ENCODE measurements at places on chromosomes 11 and 22.
A peak's percentile ranks its signal among the peaks of the same experiment; 100 is the strongest.

- no peak for DNase-seq
Observed at GRCh38 chr11:10443721-10444235, 11.3 kb upstream of the AMPD3 start.

DNA sequence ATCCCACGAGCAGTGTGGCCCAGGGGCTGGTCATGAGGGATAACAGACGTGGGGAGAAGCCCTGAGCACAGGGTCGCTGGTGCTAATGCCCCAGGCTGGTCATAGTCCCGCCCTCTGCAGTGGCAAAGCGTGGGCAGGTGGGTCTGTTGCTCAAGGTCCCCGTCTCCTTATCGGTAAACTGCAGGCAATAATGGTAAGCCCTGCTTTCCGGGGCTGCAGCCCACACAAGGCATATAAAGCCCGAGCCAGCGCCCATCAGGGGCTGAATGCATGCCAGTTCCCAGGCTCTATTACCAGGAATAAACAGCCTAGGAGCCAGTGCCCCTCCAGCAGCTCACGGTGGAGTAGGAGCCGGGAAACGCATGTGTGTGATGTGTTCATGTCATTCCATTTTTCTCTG, 261.0 kb downstream of the BRD1 start:
- DNase-seq, result no peak

GRCh38 chr22:26995235-26995634, 337.8 kb downstream of the MIAT start:
- no peak for DNase-seq

DNA sequence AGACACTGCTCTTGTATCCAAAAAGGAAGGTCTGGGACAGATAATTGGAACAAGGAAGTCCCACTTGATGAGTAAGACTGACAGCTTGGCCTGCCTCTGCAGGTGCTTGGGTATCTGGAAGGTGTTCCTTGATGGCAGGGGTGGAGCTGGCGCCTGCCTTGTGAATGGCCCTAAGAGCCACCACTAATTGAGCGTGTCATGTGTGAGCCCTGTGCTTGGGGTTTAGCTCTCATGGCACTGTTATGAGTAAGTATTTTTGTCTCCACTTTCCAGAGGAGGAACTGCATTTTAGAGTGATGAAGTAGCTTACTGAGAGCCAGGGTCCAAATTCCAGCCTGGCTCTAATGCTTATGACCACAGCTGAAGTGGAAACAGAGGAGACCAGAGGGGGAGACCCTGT, 71.2 kb upstream of the NECTIN1 start:
- no peak for DNase-seq

GRCh38 chr11:83540112-83540675, 254.0 kb upstream of the CCDC90B start:
- no peak for DNase-seq

- DNase-seq, result no peak
Observed at GRCh38 chr11:105104292-105104691, 35.3 kb downstream of the CARD18 start.

DNA sequence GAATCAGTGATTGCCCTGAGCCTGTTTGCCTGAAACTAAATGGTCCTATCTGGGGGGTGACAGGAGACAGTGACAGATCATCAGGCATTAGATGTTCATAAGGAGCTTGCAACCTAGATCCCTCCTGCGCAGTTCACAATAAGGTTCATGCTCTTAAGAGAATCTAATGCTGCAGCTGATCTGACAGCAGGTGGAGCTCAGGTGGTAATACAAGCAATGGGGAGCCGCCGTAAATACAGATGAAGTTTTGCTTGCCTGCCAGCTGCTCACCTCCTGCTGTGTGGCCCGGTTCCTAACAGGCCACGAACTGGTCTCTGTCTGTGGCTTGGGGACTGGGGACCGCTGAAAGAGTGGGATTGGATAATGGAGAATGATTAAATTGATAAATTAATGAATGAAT, 14.0 kb downstream of the NOX4 start:
- no peak for DNase-seq

GRCh38 chr11:43397251-43397650, 38.5 kb downstream of the TTC17 start:
- no peak for DNase-seq

GRCh38 chr22:41260871-41261270, 20.1 kb upstream of the CHADL start:
- DNase-seq, result no peak

DNA sequence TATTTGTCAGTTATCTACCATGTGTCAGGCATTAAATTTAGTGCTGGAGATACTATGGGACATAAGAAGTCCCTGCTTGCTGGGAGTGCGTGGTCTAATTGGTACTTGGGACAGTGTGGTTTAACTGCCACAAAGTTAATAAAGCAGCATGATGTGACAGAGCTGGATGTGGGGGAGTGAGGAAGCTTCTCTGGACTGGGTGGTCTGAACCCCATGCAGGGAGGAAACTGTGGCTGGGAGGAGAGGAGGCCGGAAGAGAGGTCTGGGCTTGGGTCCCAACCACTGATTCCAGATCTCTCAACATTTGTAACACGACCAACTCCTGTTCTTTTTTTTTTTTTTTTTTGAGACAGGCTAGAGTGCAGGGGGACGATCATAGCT, 37.1 kb downstream of the ST3GAL4 start:
- DNase-seq, result no peak

DNA sequence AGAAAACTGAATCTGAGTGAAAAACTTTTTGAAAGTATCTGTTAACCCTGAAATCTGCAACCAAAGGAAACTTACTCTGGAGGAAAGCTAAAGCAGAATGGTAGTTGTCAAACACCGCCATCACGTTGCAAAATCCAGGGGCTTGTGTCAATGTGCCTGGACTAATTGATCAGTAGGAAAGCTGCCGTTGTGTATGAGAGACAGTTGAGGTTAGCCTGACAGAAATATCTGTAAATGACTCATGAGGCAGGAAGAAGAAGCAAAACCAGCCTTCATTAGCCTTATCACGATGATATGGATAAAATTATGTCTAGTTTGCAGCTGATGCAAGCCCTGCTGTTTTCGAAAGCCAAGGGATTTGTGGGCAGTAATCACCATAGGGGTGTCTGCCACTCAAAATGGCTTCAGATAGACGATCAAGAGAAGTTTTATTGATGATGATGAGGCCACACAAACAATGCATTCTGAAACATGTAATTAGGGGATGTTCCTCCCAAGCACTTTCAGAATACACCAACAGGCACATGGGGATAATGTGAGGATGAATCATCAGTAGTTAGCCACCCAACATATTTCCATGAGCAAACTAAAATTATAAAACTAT, 8.9 kb downstream of the SCGB1A1 start:
- no peak for DNase-seq

GRCh38 chr11:40290171-40290631, 1169.3 kb downstream of the LRRC4C start:
- DNase-seq, result no peak

DNA sequence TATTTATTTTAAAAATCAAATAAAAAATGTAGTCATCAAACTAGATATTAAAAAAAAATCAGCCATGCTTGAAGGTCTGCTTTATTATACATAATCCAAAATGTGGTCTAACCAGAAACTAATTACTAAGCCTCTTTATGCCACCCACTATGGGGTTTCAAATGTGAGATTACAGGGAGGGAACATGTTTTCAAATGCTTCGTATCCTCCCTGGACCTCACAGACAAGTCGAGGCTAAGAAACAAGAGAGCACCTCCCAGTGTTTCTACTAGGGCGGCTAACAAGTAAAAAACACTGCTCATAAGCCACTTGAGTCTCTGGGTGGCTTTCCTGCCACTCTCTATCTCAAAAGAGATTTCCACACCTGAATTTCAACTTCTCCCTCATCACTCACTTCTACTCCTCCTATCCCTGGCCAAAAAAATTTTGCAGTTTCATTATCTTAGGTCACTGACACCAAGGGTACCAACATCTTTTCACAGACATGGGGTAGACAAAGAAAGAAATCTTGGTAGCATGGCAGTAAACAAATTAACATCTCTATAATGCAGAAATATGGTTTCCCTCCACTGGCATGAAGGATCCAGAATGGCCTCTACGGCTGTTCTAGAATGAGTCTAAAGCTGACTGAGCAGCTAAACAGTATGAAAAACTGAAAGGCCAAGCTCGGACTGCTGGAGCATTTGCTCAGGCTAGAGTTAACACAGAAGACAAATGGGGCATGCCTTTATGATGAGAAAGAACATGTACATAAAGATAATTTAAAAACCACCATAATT, 50.9 kb downstream of the PITPNB start:
- DNase-seq, result no peak

DNA sequence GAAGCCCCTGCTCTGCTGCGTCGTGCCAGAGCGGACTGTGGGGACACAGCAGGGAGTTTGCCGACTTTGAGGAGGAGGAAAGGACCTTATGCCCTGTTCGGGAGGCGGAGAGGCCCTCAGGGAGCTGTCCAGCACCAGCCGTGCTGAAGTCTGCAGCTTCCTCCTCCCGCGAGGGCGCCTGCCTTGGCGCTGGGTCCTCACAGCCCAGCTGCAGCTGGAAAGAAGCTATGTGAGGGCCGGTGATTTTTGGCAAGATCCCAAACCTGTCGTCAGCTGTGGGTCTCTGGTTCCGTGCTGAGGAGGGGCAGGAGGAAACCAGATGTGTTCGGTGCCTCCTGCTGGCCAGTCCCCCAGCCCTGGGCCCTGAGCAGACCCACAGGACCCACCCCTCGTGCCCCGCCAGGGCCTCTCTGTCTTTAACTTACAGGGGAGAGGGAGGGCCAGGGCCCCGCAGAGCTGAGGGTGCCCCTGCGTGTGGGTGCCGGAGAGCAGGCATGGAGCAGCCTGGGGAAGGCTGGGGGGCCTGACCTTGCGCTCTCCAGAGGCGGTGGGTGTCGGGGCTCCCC, 12.0 kb downstream of the BRSK2 start:
- no peak for DNase-seq

- no peak for DNase-seq
Observed at GRCh38 chr22:42608136-42608822, 6.4 kb downstream of the POLDIP3 start.

- DNase-seq, result no peak
Observed at GRCh38 chr11:61194169-61194671, 9.1 kb upstream of the PGA3 start.

GRCh38 chr22:32620992-32621391, 146.4 kb downstream of the FBXO7 start:
- no peak for DNase-seq

DNA sequence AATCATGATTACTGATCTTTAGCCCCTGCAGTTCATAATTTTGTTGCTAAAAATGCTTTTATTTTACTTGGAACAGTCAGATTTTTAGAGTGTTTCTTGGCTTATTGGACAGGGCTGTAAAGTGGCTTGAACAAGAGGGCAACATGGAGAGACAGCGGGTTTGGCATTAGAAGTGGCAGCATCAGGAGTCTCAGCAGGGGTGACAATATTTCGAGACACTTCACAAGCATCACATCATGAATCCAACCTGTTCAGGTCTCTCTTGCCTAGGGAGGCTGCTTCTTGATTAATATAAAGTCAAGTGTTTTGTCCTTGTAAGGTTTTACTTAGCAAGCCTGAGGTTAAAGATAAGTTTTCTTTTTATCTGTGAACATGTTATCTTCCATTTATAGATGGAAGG, 2249.5 kb downstream of the LRRC4C start:
- no peak for DNase-seq

DNA sequence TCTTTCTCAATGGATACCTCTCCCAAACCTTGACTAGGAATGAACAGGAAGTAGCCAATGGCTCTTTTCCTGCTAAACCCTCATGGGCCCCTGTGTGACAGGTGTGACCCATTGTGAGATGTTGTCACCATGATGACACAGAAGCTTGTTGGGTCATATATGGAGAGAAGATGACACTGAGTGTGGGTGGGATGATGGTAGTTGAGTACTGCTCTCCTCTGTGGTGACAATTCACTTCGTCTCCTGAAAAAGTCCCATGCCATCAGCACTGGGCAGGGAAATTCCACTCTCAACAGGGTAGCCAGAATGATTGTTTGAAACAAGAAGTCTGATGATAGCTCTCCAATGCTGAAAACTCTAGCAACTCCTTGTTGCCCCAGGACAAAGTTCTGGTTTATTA, 94.0 kb upstream of the SEZ6L start:
- no peak for DNase-seq

DNA sequence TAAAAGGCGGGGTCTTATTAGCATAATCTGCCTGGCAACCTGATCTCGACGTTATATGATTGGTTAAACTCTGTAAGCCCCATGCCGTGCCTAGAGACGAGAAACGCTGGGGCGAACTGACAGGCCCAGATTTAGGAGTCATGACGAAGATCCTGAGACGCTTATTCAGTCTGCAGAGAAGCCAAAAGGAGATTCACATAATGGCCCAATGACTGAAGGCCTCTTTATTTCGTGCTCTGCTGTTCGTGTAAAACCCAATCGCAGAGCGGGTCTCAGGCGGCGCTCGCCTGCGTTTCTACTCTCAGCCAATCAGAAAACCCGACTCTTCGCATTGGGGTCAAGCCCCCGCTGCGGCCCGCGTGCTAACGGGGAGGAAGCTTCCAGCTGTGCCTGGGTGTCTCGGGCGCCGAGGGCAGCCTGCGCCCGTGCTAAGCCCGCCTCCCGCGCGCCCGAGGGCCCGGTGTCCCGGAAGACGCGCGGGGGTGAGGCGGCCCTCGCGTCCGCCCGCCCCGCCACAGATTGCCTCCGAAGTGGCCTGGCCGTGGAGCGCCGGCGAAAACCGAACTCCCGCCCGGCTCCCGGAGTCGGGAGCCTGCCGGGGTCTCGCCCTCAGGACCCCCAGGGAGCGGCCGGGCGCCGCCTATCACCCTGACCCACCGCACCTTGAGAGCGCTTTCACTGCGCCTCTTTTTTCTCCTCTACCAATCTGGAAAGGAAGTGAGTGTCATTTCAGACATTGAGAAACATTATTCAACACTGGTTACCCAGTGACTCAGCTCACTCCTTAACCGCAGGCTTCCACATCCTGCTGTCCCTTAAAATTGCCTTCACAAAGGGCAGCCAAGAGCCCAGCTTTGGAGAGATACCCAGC, 446 bp upstream of the PRDM10 start:
- peak; percentile 78 for DNase-seq

DNA sequence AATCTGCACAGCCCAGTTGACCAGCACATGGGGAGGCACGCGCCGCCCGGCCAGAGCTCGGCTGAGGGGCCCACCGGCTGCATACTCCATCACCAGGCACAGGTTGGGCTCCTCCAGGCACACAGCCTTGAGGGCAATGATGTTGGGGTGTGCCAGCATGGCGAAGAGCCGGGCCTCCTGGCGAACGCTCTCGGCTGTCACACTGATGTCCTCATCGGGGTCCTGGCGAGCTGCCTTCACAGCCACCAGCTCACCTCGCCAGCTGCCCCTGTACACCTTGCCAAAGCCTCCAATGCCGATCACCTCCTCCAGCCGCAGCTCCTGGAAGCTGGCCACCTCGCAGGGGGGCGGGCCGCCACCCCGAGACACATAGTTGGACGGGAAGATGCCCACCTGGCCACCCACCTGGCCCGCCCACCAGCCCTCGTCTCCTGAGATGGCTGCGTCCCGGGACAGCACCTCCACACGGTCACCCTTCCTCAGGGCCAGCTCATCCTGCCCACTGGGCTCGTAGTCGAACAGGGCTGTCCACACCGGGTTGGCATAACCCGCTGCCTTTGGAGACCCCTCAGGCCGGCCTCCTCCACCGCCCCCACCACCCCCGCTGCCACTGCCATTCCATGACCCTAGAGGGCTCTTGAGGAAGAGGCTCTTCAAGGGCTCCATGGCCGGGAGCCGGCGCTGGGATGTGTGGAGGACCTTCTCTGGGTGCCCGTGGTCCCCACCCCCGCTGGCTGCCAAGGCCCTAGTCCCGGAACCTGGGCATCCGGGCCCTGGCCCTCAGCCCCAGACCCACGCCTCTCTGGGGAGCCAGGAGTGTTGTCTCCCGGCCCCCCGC, 711 bp downstream of the MAP3K11 start:
- DNase-seq, result peak; percentile 11

All from stimulated activated CD8-positive, alpha-beta memory T cell treated with anti-CD3 and anti-CD28 coated beads, Interleukin-2, amount 100 ng/mL, for 1 hour (primary cell).